ENCODE measurements at places on chromosomes 2 and 18. TPM values are rescaled to one million over a fixed set of nuclear protein-coding genes. Genes with fewer than 3 reads are reported as not detected.

GRCh38 chr2:212426637-212427412 lies 111.8 kb downstream of the ERBB4 start:
- no peak for DNase-seq

DNA sequence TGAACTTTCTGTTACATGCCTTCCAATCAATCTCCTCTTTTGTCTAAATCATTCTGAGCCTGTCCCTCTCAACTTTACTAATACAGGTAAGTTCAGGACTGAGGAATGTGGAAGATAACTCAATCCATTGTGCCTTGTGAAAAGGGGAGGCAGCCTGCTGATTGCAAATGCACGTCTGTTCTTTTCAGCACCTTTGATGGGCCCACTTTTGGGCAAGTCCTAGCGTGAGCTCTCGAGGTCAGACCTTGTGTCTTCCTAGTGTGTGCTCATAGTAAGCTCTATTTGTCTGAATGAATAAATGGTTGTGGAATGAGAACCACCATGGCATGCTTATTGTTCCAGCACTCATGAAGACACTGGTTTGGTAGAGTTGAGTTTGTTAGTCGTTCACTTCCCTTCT lies 50.4 kb upstream of the REL start:
- DNase-seq: no peak

DNA sequence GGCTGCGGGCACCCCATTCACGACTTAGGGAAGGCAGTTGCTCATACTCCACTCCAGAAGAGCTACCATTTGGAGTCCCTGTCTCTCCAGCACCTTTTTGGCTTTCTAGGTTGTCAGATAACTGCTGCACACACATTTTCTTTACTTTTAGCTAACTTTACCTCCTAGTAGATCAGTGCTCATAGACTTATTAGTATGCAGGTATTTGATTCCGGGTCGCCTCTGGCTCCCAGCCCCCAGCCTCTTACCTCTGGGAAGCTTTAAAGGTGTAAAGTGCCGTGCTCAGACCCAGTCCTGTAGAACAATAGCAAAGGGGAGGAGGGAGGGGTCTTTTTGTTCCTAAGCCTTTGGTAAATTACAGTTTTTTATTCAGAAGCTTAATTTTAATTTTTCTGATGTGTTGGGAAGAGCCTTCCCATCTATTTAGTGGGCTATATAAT lies 102.9 kb downstream of the SPTBN1 start:
- DNase-seq: no peak

- no peak for DNase-seq
Measured at GRCh38 chr18:10213526-10213925, 240.9 kb upstream of the APCDD1 start.

DNA sequence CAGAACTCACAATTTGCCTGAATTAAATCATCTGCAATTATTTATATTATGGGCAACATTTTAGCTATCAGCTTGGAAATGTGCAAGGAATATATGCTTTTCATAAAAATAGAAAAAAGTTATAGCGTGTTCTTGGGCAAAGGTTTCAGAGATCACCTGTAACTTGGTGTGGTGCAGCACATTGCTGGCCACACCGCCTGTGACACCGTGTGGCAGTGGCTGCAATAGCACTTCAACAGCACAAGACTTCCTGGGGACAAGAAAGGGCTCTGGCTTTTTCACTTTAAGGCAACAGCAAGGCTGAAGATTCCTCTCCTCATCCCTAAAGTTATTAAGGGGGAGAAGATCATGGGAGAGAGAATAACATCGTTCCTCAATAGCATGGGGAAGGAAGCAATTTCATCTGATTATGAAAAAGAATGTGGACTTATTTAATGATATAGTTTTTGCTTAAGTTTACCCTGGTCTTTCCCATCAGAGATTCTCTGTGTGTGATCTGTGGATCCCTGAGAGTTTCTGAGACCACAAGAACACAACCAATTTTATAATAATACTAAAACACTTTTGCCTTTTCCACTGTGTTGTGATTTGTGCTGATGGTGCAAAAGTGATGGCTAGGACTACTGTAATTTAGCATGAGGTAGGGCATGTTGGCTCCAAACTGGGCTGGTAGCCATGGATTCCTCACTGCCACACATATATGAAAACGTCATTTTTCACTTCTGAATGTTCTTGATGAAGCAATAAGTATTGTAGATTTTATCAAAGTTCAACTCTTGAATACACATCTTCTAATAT lies 15.0 kb upstream of the SERPINB3 start:
- no peak for DNase-seq

GRCh38 chr2:196403471-196403870 lies 232.1 kb upstream of the STK17B start:
- DNase-seq: no peak

- DNase-seq: no peak
Measured at GRCh38 chr2:192119536-192119935, 75.2 kb downstream of the TMEFF2 start.

- DNase-seq: no peak
Measured at GRCh38 chr2:97747285-97747684, 33.9 kb downstream of the ZAP70 start.

DNA sequence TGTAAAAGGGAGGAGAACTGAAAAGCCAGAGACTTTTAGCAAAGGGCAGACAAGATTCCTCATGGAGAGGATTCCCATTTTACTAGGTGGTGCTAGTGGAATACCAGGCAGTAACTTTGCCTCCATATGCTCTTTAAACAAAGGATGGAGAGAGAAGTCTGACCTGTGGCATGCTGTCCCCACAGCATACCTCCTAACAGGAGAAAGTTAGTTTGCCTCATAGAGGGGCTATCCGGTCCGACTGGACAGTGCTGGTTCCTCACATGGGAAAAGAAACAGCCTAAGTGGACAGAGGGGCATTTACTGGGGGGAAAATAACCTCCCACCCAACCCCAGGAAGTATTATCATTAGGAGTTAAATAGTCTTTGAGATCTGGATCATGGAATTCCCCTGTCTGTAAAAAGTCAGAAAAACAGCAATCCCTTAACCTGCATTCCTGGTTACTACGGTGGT lies 31.6 kb upstream of the GMCL1 start:
- DNase-seq: no peak

DNA sequence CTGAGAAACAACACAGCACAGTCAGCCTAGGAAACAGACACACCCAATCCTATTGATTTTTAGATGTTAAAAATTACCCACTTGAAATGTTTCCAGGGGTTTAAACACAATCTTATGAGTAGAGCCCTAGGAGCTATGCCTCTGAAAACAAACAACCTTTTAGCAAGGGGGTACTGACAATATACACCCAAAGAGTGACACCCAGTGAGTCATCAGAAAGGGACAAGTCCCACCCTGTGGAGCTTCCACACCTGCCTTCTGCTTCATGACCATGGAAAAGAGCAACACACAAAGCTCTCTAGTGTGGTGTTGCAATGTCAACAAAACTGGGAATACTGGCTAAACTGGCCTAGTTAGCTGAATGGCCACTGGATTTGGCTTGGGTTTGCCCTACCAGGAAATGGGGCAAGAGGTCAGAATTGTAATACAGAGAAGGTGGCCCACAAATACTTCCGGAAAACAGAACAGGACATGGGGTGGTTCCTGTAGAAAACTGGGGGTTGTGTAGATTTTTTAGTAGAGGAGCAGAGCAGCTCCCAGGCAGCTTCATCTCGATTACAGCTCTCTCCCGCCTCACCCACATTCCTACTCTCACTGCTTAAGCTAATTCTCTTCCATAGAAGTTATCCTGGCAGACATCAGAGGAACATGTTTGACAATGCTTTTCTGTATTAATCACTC lies 98.2 kb downstream of the GAREM1 start:
- DNase-seq: no peak

GRCh38 chr2:63379451-63379850 lies 208.8 kb downstream of the WDPCP start:
- DNase-seq: no peak

DNA sequence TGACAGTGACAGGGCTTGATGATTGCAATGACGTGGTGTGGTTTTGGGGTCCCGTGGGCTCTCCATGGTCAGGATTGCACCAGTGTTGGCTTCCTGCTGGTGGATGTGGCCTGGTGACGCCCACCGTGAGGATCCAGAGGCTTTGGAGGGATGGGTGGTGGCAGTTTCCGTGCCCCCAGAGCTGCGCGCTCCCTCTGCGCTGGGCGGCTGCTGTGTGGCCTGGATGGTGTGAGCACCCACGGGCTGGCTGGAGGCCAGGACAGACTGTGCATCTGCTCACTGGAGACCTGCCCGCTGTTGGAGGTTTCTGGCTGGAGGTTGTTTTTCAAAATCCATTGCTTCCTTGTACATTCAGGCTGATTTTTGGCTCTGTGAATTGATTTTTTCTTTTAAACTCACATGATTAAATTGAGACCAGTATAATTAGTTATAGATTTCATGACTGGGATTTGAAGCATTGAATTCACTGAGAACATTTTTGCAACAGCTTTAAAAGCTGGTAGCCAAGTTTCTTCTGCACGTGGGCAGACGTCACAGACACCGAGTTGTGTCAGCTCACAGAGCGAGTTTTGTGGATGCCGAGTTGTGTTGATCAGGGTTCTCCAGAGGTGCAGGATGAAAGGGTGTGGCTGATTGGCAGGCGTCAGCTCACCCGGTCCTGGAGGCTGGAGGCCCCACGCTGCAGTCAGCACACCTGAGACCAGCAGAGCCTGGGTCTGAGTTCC lies 72.7 kb downstream of the KCNG2 start:
- no peak for DNase-seq

TGFBRAP1 gene
- total RNA-seq: 29.2 TPM

RGPD4 gene
- total RNA-seq: not detected

CFAP53 gene
- total RNA-seq: 0.37 TPM

CLEC4F gene
- total RNA-seq: not detected

CHST10 gene
- 13.2 TPM for total RNA-seq

UCN gene
- total RNA-seq: 2.7 TPM

CRYGC gene
- not detected for total RNA-seq

Measured in omental fat pad (tissue), 4 donors.